Fibroblast of mammary gland (primary cell): ENCODE measurements at places on chromosomes 13 and 19.

DNA sequence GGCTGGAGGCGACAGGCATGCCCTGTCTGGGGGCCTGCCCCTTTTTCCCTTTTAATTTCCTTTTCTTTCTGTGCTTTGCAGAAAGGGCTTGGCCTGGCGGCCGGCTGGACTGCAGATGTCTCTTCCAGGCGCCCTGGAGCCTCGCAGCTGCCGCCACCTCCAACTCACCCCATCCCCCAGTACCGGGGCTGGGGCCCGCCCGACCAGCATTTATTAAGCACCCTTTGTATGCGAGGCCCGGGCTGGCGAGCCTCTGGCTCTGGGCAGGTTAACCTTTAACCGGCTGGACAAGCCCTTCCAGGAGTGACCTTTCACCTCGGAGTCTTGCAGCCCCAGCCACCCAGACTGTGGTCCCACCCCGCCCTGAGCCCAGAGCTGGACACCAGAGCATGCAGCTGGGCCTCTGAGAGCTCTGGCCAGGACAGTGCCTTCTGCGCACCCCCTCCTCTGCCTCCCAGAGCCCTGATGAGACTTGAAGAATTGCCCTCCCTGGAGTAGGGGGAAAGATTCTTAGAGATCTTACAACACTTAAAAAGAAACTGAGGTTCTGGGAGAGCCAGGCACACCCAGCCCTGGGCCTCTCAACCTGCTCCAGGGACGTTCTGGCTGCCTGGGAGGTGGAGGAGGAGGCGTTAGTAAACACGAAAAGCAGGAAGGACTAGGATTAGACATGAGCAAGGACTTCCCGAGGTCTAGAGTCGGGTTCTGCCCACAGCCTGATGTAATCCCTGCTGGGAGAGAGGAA lies 1.1 kb upstream of the NR2F6 start:
- peak; percentile 41 for DNase-seq

DNA sequence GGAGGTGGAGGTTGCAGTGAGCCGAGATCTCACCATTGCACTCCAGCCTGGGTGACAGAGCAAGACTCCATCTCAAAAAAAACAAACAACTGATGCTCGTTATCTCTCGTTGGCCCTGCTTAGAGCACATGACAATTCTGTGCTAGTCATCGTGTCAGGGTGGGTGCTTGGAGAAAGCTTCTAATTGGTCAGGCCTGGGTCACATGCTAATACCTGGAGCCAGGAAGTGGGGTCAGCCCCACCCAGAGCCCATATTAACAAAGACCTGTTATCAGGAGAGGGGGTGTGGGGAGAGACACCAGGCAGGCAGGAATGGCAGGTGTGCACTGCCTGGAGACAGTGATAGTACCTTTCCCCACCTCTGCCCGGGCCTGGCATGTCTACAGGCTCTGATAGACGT lies 84.9 kb downstream of the DPF1 start:
- no peak for DNase-seq

GRCh38 chr13:51913421-51914136 lies 51.8 kb downstream of the CCDC70 start:
- no peak for DNase-seq

GRCh38 chr13:50948601-50949000 lies 39.0 kb downstream of the RNASEH2B start:
- no peak for DNase-seq

- peak; percentile 74 for DNase-seq
Measured at GRCh38 chr19:18514800-18515682, 6.8 kb downstream of the ELL start.
